ENCODE measurements at places on chromosomes 7 and 10. TPM values are rescaled to one million over a fixed set of nuclear protein-coding genes. Genes with fewer than 3 reads are reported as not detected.
A peak's percentile ranks its signal among the peaks of the same experiment; 100 is the strongest.

DNA sequence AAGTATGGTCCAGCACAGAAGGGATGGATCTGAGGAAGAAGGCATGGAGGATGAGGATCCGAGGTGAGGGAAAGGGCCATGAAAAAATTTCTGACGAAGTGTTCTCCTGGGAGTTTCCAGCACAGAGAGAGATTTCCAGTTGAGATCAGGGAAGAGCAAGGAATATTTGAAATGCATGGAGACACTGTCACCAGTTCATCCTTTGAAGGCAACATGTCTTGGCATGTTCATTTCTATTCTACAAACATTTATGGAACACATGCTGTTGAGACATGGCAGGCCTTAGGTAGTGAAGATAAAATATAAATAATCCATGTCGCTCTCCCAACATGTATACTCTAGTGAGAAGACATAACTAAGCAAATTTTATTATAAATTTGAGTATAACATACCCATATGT is 234.0 kb upstream of the TCF7L2 start:
- DNase-seq = no peak

Gene TAS2R5
- 2.6 TPM for total RNA-seq

DNA sequence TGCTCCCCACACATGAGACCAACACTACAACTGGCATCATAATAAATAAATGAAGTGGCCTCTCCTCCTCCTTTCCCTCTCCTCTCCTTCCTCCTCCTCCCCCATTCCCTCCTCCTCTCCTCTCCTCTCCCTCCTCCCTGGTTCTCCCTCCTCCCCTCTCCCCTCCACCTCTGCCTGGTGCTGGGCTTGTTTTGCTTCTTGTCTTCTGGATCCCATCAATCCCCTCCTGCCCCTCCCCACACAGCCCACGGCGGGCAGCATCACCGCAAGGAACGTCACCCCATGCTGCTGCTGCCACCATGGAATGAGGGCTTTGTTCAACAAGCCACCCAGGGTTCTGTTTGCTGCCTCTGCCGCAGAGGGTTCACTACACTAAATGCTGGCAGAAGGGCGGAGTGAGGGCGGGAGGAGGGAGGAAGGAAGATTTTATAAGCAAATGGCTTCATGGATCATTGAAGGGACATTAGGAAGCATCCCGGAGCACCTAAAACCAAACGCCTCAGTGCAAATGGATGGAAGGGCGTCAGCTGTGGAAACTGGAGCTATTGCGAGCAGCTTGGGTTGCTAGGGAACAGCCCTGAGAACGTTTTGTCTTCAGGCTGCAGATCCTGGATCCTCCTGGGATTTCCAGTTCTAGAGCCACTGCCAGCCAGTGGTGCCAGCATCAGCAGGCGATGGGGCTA is 379.7 kb upstream of the ZMIZ1 start:
- DNase-seq = no peak

Gene CALML5
- not detected for total RNA-seq

DNA sequence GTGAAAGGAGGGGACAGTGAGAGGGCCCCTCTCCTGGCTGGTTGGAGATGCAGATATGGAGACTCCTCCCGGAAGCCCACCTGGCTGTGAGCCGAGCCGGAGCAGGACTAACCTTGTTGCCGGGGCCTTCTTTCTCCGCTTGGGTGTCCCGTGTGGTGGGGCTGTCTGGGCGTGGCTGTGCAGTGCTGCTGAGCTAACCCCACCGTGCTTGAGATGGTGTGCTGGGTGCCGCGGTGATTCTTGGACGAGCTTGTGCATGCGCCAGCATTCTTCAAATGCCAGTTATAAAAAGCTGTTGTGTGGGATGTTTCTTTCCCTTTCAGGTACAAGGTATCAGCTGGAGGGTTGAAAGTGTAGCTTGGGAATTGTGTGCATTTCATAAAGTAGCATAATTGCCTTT is 48.8 kb downstream of the DAGLB start:
- DNase-seq = no peak

DNA sequence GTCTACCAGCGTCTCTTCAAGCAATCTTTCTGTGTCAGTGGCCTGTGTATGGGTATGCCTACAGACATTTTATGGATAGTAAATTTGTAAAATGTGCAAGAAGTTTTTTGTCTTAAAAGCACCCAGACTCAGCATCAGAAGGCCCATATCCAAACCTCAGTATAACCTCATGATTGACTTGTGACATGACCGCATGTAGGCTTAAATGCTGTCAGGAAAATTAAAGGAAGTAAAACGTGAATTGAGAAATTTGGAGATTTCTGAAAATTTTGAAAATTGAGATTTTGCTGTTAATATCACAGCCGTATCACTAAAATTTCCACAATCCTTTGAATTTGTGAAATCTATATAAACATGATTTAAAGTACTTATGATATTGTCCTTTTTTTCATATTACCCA is 410.2 kb downstream of the AUTS2 start:
- no peak for DNase-seq

Gene GRB10
- total RNA-seq = 1.4 TPM

- DNase-seq = no peak
Observed at GRCh38 chr7:41045556-41046123, 657.2 kb downstream of the INHBA start.

DNA sequence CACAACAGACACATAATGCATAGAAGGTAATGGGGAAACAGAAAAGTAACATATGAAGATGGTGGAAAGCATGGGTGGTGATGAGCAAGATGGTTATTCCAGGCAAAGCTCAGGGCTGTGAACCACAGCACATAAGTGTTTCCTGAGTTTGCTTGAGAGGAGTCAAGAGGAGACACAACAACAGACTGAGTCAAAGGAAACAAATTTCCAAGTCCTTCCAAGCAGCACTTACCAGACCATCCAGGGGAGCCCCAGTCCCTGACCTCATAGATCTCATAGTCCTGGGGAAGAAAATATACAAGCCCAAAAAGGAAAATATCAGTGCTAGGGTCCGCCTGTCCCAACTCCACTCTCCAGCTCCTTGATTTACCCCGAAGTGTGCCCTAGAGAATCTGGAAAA is 216.6 kb upstream of the FZD1 start:
- no peak for DNase-seq

DNA sequence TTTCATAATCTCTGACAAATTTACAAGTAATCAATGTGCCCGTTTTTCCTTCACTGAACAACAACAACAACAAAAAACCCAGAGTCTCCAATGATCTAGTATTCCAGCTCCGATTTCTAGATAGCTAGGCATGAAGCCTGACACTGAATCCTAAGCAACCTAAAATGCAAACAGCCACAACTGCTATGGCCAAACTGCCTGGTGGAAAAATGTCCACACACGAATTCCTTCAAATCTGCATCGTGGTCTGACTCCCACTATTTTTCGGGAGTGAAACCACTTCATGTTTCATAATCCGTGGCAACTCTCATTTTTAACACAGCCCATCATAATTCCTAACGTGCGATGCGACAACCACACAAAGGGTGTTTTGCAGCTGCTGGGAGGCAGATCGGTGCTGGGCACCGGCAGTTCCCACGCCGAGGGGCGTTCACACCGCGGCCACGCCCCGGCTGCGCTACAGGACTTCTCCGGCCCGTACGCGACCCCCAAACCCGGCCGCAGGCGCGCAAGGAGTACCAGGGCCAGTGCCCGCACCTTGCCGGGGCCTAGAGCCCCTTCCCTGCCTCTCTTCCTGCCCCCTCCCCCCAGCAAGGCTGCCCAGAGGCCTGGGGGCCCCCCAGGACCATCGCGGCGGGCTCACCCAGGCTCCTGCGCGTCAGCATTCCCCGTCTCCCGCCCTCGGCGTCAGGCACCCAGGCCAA is 814 bp downstream of the RUFY2 start:
- peak; percentile 62 for DNase-seq
